ENCODE measurements at places on chromosomes 12 and 14.

- no peak for DNase-seq
Measured at GRCh38 chr12:116186482-116187150, 90.9 kb downstream of the MED13L start.

- no peak for DNase-seq
Measured at GRCh38 chr12:111271674-111272418, 97.0 kb downstream of the PHETA1 start.

DNA sequence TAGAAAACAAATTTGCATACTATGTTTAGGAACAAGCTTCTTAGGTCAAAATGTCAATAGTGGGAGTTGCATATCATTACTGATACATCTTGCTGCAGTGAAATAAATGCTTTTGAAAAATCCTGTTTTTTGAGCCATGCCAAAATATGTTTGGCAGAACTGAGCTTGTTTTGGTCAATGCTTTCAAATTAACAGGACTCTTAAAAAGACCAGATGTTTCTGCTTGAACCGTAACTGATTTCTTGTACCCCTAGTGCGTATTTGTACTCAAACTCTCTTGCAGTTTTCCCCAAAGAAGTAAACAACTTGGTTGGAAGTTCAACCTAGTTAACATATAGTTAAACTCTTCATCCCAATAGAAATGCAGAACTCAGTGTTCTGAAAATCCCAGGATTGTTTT is 3.4 kb downstream of the TRHDE start:
- DNase-seq: no peak

DNA sequence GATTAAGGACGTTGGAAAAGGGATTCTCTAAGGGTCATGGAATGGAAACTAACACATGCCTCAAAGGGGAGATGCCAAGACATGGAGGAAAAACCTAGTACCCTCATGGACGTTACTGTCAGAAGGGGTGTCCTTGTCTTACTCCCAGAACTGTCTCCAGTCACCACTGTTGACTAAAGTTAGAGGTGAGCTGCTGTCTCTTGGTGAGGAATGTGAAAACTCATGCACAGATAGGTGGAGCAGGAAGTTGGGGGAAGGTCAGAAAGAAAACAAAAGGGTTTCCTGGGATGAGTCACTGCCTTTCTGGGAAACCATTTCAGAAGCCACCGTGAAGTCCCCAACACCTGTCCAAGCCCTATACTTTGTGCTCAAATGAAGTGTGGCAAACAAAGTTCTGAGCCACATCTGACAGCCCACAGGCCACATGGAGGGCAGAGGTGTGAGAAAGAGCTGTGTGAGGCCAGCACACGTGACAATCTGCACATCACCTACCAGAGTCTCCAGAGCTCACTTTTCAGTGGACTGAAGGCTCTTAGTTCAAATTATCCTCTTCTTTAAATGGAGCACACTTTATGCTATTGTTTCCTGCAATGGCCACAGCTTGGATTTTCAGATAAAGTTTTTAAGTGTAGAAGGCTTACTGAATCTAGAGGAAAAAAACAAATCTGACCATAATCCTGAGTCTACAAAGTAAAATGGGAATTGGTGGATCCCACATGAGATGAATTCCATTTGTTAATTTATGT is 92.9 kb upstream of the EGLN3 start:
- DNase-seq: no peak

DNA sequence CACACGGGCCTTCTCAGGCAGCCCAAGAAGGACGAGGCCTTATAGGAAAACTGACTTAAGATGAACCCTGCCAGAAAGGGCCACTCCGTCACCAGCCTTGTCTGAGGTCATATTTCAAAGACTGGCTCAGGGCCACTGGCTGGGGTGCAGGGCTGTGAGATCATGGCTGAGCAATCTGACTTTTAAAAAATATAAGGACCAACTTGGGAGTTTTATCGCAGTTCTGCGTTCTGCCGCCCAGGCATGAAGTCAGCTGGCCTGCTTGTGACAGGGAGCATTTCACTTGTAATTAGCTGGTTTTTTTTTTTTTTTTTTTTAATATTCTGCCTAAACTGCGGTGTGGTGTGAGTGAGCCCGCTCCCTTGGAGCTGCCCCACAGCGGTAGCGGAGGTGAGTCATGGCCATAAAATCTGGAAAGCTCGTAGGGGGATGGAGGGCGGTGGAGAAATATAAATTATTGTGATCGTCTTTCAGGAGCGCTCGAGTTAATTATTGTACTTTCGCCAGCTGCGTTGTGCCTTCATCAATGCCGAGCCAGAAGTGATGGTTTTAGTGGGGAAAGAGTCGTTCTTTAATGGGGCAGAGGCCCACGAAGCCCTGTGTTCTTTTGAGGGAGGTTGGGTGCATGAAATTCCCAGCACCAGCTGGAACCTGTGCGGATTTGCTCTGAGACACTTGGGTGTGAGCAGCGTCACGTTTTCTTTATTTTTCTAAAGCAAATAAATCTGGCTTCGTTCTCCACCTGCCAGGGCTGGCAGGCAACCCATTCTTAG is 231.9 kb downstream of the C12orf75 start:
- DNase-seq: peak; percentile 75

- DNase-seq: no peak
Measured at GRCh38 chr14:106564058-106564643, 1037.8 kb downstream of the TMEM121 start.

DNA sequence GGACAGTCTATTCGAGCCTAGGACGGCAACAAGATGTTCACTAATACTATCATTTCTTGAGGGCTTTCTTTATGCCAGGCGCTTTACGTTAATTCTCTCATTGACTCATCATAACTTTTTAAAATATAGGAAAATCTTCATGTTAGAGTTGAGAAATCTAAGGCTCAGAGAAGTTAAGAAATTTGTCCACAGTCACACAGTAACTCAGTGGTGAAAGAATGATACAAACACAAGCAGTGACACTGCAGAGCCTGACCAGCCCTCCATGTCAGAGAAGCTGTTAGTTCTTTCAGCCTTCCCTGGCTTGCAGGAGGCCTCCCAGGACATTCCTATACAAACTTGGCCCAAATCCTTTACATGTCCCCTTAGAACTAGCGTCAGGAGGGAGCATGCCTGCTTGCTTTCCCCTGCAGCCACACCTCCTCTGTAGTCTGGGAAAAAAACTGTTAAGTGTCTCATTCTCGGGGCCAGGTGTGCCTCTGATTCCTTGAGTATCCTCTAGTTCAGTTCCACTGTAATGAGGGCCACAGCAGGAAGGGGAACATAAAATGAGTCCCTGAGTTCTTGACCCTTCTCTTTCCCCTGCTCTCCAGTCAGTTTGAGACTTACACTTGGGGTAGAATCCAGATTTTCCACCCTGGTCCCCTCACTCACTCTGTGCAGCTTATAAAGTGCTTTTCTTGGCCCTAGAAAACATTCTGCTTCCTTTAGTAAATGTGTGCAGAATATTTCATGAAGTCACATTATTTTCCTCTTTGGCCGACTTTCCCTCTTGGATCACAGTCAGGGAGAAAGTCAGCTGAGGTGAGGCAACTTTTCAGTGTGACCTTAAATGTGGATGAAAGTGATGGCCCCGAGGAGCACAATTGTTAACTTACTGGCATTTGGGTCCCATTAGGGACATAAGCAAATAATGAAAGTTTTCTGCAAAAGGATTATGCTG is 152.2 kb upstream of the HIF1A start:
- no peak for DNase-seq

- no peak for DNase-seq
Measured at GRCh38 chr12:70194076-70194475, 49.2 kb upstream of the CNOT2 start.

- DNase-seq: no peak
Measured at GRCh38 chr12:125245581-125246557, 180.6 kb downstream of the AACS start.

DNA sequence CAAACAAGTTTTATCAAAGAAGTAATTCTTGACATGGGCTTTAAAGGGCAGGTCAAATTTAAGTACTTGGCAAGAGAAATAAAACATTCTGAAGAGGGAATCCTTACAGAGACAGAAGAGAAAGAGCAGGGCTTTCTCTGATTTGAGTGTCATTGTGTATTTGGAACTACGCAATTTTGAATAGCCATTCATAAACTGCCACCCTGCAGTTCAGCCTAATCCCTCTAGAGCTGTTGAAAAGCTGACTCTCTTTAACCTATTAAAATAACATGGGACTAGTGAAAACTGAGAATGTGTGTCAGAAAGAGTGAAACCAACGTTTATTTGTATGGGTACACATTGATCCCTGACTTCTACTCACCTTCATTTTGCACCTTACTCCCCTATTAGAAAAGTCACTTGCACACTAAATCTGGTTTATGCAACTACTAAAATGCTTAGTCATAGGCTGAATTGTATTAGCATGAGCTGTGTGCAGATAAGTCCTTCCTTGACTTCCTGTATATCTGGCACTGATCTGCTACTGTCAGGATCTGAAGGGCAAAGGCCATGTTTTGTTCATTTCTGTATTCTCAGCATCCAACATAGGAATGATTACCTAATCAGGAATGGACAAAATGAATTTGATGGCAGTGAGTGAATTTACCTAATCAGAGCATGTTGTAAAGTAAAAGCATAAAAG is 458.9 kb downstream of the NOVA1 start:
- no peak for DNase-seq

GRCh38 chr14:81220580-81220829 is 254 bp downstream of the GTF2A1 start:
- DNase-seq: no peak

GRCh38 chr14:51500776-51501175 is 150.9 kb upstream of the FRMD6 start:
- DNase-seq: no peak

- DNase-seq: no peak
Measured at GRCh38 chr14:89866458-89866857, 88.1 kb downstream of the EFCAB11 start.

GRCh38 chr12:88546853-88547252 is 33.4 kb downstream of the KITLG start:
- DNase-seq: no peak

DNA sequence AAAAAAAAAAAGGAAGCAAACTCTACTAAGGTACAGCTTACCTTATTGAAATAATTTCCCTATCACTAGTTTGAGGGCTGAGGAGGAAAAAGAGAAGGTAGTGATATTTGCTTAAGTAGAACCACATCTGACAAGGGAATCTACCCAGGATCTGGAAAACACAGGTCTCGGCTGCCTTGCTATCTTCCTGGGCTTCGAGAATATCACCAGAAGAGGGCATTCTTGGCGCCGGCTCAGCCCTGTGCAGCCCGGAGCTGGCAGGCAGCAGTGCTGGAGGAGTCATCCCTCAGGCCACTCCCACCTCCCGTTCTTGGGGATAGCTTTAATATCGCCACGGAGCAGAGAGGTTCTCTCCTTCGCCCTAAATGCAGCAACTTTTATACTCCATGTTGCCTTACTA is 1181.2 kb downstream of the VRK1 start:
- peak; percentile 92 for DNase-seq

GRCh38 chr14:78983126-78983525 is 813.0 kb downstream of the NRXN3 start:
- DNase-seq: no peak

- no peak for DNase-seq
Measured at GRCh38 chr14:91681893-91682563, 49.9 kb downstream of the CATSPERB start.

- no peak for DNase-seq
Measured at GRCh38 chr12:41045509-41045908, 142.6 kb upstream of the PDZRN4 start.

All from aorta (tissue), 5 donors.